Activated B cell treated with CpG ODN at 0.5 μM for 24 hours (primary cell): ENCODE measurements at places on chromosomes 2 and 18. TPM values are rescaled to one million over a fixed set of nuclear protein-coding genes. Genes with fewer than 3 reads are reported as not detected.

The TDRD15 gene
- total RNA-seq = 0.49 and 0.58 TPM in 2 replicates

The SCN2A gene
- total RNA-seq = 0.16 TPM in 1 of 2 replicates, not detected in the other

GRCh38 chr2:207796585-207797350 is 27.1 kb upstream of the FZD5 start:
- H3K36me3 ChIP-seq = no peaks in the 10 kb centered on the region
- H3K27ac ChIP-seq = no peak overlapping the region
- DNase-seq = no peak
- no peaks in the 10 kb centered on the region for H3K4me1 ChIP-seq
- H3K4me3 ChIP-seq = no peak overlapping the region

DNA sequence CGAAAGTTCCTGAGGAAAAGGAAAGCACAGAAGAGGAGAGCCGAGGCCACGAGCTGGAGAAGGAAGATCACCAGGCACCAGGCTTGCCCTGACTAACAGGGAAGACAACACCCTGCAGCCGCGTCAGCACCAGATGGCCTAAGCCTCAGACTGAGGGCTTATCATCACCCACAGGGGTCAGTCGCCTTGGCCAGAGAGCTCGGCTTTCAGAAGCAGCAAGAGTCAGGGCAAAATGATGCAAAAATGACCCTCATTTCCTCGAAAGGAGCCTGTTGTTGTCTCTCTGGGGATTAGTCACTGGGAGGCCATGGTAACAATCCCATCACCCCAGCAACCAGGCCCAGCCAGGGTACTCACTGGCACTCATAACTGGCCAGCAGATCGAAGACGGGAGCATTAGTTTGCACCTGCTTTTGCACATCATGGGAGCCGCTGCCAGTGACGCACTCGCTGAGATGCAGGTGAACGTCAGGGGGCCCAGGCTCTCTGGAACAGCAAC is 42.7 kb upstream of the ZFP36L2 start:
- H3K27me3 ChIP-seq = no peaks in the 10 kb centered on the region
- no peaks in the 10 kb centered on the region for H3K4me1 ChIP-seq
- H3K27ac ChIP-seq = no peak overlapping the region
- peaks cover 77% of the 10 kb centered on the region for H3K36me3 ChIP-seq
- no peak for DNase-seq

The TUBA3E gene
- total RNA-seq = not detected in 2 replicates

GRCh38 chr2:45806563-45807358 is 155.3 kb downstream of the PRKCE start:
- no peaks in the 10 kb centered on the region for H3K36me3 ChIP-seq
- peaks cover 46% of the 10 kb centered on the region for H3K4me1 ChIP-seq
- no peaks in the 10 kb centered on the region for H3K27me3 ChIP-seq

DNA sequence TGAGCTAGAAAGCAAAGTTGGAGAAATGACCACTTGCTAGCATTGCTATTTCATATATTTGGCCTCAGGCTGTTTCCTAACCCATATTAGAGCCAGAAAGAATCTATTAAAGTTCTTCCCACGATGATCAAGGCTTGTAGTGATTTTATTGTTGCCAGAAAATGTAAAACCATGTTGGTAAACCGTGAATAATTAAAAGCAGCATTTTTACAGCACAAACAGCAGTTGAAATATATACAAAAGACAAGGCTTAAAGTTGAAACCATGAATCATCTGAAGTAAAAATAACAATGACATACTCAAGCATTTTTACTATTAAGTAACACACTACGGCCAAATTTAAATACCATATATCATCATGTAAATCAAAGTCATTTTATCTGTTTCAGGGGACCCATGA is 27.7 kb upstream of the DSC3 start:
- no peak overlapping the region for H3K4me3 ChIP-seq
- H3K27ac ChIP-seq = no peak overlapping the region
- DNase-seq = no peak
- no peaks in the 10 kb centered on the region for H3K27me3 ChIP-seq
- no peaks in the 10 kb centered on the region for H3K36me3 ChIP-seq
- no peaks in the 10 kb centered on the region for H3K4me1 ChIP-seq
